Cortex of kidney (tissue), 1 donor: ENCODE measurements at places on chromosomes 13 and 19.

DNA sequence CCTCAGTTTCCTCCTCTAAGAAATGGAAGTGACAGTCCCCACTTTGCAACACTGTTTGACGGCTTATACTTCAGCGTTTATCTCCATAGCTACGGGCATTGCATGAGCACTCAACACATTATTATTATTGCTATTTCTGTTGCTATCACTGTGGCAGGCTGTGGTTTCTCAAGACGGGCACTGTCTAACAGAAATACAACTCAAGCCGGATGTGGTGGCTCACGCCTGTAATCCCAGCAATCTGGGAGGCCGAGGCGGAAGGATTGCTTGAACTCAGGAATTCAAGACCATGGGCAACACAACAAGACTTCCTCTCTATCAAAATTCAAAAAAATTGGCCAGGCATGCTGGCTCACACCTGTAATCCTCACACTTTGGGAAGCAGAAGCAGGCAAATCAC, 4.9 kb upstream of the ZSWIM4 start:
- no peak for DNase-seq

- no peak for DNase-seq
Measured at GRCh38 chr13:71249011-71249410, 618.0 kb downstream of the DACH1 start.

- no peak for DNase-seq
Measured at GRCh38 chr13:93771782-93772181, 545.2 kb downstream of the GPC6 start.

GRCh38 chr19:560121-560520, 12.3 kb upstream of the BSG start:
- no peak for DNase-seq

DNA sequence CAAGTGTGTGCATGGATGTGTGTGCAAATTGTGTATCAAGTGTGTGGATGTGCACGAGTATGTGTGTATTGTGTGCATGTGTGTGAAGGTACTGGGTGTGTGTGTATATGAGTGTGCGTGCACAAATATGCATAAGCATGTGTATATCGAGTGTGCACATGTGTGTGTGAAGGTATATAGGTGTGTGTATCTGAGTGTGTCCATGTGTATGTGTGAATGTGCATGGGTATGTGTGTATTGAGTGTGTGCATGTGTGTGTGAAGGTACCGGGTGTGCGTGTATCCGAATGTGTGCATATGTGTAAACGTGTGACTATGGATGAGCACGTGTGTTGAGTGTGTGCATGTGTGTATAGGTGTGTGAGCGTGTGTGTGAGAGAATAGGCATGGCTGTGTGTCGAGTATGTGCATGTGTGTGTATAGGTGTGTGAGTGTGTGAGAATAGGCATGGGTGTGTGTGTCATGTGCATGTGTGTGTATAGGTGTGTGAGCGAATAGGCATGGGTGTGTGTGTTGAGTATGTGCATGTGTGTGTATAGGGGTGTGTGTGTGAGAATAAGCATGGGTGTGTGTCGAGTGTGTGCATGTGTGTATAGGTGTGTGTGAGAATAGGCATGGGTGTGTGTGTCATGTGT, 12.8 kb downstream of the EVI5L start:
- DNase-seq: no peak

DNA sequence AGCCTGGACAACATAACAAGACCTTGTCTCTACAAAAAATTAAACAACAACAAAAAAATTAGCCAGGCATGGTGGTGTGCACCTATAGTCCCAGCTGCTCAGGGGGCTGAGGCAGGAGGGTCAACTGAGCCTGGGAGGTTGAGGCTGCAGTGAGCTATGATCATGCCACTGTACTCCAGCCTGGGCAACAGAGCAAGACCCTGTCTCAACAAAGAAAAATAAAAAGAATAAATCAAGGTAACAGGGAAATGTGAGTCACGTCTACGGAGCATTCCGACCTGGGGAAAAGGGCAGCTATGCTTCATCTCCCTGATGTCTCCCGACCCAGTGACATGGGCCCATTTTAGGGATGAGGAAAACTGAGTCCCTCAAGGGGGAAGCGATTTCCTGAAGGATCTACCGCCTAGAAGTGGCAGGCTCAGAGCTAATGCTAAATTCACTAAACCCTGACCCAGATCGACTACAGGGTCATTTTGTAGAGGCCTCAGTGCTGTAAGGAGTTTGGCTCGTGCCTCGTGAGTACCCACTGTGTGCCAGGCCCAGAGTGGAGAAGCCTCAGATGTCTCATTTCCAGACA, 19.5 kb downstream of the PTPRS start:
- DNase-seq: no peak

DNA sequence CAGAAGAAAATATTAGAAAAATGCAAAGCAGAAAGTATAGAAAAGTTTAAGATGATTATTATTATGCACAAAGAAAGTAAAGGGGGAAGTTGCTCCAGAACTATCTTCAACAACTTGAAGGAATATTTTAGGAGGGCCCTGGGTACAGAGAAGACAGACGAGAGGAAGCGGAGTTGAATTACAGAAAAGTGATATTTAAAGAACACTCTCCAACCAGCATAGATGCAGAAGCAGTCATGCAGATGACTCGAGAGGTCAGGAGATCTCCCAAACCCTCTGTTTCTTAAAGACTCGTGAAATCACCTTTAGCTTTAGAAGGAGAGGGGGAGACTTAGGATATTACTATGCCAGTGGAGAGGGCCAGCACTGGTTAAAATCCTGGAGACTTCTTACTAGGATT, 8.5 kb upstream of the SHISA2 start:
- DNase-seq: no peak

DNA sequence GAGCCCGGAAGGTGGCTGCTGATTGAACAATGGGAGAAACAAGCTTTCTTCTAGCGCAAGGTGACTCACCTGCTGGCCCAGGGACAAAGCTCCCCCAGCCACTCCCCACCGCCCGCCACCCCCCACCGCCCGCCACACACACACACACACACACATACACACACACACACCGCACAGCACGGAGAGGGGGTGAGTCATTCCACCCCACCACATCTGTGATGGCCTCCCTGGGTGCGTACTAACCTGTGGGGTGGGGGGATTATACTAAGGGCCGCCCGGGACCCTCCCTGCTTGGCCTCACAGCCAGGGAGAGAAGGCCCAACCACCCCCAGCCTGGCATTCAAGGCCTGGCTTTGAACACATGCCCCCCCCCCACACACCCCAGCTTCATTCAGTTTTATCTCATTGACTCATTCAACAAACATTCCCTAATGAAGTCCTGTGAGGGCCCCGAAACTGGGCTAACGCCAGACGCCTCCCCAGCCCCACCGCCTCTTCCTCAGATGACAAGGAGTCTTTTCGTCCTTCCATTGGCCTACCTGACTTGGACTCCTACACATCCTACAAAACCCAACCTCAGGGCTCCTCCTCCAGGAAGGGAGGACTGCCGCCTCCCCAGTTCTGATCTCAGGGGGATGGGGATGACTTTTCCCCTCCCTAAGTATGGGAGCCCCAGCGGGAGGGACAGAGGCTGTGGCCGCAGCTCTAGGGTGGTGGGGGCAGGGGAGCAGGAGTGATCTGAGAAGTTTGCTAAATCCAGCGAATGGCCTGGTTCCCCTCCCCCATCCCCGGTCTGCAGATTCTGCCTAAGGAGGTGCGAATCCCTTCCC, 5.8 kb upstream of the ONECUT3 start:
- no peak for DNase-seq

- no peak for DNase-seq
Measured at GRCh38 chr13:39091586-39091985, 53.3 kb downstream of the NHLRC3 start.

GRCh38 chr13:46885018-46885417, 11.8 kb downstream of the HTR2A start:
- DNase-seq: no peak

DNA sequence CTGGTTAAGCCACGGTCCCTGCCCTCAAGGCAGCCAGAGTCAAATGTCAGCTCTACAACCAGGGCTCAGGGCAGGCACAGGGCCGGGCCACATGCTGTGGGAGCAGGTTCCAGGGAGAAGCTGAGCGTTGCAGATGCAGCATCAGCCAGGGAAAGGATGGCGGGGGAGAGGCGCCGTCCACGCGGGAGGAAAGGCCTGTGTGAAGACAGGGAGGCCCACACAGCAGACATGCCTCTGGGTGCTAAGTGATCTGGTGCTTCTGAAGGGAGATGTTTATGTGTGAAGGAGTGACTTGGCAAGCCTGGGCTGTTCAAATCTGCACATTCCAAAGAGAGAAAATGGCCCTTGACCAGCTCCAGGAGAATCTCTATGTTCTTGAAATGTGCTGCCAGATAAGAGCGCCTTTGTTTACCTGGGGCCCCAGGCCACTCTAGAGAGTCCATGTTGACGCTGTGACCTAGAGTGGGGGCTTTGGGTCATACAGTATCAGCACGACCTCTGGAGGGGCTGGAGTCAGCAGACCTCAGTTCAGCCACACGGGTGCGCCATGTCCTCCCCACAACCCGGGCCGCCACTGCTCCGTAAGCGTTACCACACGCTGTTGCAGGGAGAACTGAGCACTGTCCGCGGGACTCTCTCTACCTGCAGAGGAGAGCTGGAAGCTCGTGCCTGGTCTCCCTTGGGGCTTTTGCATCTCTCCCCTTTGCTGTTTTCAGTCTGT, 15.9 kb upstream of the ATF5 start:
- DNase-seq: no peak

DNA sequence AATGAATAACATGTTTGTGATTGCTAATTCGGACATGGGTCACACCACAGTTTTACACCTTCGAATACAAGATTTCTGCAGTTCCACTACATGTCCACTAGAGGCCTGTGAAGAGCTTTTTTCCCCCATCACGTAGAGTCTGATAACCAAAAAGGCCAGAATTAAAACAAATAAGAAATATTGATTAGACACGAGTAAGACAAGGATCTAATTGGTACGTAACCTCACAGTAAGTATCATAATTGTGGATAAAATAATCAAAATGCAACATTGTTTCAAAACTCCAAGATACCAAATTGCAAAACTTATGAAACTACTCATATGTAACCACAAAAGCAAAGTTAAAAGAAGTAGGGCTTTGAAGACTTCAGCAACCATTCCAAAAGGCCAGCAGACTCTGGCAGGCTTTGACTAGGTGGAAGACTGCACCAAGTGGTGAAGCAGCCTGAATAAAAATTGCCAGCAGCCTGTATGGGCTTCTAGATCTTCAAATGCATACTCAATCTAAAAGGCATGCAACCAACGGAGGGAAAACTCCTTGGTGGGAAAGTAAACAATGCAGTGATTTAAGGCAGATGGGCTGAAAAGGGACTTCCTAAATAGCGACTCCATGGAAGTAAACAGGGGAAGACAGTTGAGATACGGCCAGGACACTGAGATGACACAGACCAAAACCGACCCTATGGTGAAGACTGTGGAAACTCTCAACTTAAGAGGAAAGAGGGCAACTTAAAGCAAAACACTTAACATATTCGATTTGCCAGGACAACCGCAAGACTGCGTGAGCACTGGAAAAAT, 56.7 kb downstream of the STARD13 start:
- no peak for DNase-seq

DNA sequence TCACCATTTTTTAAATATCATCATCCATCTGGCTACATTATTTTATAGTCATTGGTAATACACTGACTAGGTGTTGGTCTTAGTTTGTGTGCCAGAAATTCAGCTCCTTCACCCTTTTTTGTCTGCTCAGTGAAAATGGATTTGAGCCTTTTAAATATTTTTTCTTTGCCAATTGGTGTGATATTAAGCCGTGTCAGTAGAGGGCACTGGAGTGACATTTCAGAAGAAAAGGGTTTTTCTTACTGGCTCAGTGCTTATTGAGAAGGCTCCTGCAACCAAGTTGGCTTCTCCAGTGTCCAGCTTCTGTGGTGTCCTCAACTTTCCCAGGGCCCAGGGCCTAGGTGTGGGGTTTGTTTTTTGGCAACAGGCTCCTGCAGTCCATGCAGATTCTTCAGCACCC, 546.6 kb downstream of the DACH1 start:
- DNase-seq: no peak

- DNase-seq: no peak
Measured at GRCh38 chr13:95019886-95020285, 281.4 kb downstream of the ABCC4 start.

DNA sequence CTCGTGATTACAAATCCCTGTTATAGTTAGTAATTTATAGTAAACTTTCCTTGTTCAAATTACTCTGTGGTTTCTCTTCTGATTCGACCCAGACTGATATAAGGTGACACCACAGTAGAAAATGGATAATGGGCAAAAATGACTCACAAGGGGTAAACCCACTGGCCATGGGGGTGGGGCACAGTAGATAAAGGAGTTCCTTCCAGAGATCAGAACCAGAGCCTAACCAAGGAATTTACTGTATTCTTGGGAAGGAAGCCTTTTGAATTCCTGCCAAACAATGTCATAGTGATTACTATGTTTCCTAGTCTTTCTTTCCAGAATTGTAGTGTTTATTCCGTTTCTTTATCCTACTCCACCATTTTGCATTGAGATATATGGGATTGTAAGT, 21.9 kb downstream of the MIR17HG start:
- DNase-seq: no peak

- no peak for DNase-seq
Measured at GRCh38 chr19:31511098-31511497, 161.9 kb upstream of the TSHZ3 start.

DNA sequence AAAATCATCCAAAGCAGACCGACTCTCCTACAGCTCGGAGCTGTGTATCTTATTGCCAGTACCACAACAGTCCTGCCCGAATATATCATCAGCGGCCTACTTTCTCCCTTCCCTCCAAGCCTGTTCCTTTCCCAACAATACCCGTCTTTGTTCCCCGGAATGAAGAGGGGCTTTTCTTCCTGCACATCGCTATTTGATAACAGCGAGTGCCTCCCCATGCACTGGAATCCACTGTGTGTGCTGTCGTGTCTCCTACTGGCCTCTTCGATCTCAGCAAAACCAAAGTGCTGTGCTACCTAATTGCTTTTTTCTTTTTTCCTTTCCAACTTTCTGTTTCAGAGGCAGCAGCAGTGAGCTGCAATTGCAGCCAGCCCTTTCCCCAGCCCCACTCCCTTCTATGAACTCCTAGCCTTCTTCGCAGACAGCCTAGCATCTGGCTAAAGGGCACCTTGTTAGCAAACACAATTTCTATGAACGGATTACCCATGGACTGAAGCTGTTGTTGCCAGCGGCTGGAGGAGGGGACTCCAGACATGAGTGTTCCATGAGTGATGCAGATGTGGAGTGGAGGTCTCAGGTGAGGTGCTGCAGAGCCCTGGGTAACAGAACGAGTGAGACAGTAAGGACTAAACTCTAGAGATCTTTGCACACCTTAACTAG, 43.4 kb downstream of the EFNB2 start:
- DNase-seq: no peak

GRCh38 chr19:33499248-33499647, 22.3 kb downstream of the PEPD start:
- DNase-seq: no peak
